ENCODE measurements at places on chromosomes 7 and 10.

- no peak for DNase-seq
Observed at GRCh38 chr10:1396297-1396635, 340.1 kb downstream of the WDR37 start.

- DNase-seq, result no peak
Observed at GRCh38 chr7:139830292-139830691, 1.2 kb downstream of the TBXAS1 start.

- no peak for DNase-seq
Observed at GRCh38 chr10:73225518-73225917, 21.5 kb downstream of the DNAJC9 start.

DNA sequence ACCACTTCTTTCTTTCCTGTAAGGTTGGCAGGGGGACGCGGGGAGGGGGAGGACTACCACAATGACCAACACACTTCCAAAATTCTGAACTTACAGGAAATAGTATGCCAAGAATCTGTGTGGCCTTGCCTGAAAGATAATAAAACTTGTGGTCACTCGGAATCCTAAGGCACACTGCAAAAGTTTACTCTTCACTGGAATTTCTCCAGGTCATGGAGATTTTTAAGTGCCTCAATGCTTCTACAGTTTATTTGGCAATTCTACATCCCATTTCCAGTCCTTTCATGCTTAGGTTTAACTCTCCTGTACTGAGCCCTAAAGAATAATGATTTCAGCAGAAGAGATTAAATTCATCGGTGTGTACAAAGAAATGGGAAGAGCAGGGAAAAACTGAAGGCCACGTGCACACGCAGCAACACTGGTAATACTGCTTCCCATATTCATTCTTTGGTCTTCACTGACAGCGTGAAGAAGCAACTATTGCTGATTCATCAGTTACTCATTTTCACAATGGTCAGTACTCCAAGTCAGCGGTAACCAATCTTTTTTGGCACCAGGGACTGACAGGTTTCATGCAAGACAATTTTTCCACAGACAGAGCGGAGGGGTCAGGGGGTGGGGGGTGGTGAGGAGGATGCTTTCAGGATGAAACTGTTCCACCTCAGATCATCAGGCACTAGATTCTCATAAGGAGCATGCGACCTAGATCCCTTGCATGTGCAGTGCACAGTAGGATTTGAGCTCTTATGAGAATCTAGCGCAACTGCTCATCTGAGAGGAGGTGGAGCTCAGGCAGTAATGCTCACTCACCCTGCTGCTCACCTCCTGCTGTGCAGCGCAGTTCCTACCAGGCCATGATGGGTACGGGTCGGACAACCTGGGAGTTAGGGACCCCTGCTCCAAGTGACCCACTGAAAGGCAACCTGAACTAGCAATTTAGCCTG, 9.8 kb downstream of the LARP4B start:
- peak; percentile 34 for DNase-seq

GRCh38 chr7:116824449-116824848, 37.9 kb upstream of the CAPZA2 start:
- DNase-seq, result no peak

DNA sequence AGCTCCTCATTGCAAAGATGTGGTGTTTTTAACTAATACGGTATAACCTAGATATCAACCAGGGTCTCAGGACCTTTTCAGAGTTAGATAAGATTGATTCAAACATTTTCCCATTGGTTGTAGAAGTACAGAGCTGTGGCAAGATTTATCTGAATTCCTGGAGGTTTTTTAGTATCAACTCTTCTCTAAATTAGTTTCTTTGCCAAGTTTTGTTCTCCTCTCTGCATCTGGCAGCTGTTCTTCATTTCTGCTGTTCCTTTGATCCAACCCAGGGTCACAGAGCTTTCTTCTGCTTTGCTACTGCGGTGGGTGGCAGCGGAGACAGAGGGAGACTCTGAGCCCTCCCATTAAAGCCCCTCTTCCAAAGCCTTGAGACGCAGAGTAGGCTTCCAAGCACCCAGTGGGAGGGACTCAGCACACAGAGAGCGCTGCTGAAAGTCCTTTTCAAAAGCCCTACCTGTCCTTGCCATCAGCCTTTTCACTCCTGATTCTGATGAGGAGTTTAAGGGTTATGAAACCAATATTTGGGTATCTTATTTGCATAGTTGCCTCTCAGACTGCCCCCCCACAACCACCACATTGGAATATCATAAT, 146.3 kb upstream of the EEPD1 start:
- DNase-seq, result no peak

DNA sequence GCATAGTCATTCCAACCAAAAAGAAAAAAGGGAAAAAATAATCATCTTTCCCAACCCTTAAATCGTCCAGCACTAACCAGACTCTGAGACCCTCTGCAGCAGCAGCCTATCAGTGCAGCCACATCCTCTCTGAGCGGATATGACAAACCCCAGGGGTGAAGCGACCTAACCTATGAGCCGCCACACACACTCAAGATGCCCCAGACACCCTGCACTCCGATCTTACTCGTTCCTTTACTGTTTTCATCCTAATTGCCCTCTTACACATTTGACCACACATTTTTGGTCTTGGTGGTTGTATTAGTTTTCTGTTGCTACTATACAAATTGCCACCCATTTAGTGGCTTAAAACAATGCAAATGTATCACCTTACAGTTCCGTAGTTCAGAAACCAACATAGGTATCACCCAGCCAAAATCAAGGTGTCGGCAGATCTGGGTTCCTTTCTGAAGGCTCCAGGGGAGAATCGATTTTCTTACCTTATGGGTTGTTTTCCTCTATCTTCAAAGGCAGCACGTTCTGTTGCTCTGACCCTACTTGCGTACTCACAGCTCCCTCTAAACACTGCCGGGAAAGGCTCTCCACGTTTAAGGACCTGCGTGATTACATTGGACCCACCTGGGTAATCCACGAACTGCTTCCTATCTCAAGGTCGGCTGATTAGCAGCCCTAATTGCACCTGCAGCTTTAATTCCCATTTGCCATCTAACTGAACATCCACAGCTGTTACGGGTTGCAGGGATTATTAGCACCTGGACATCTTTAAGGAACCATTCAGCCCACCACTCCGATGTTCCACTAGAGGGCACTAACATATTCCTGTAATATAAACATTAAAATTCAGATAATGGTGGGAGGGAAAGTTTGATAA, 37.3 kb upstream of the PRSS1 start:
- DNase-seq, result no peak

- no peak for DNase-seq
Observed at GRCh38 chr7:87944547-87944946, 10.5 kb downstream of the ADAM22 start.

DNA sequence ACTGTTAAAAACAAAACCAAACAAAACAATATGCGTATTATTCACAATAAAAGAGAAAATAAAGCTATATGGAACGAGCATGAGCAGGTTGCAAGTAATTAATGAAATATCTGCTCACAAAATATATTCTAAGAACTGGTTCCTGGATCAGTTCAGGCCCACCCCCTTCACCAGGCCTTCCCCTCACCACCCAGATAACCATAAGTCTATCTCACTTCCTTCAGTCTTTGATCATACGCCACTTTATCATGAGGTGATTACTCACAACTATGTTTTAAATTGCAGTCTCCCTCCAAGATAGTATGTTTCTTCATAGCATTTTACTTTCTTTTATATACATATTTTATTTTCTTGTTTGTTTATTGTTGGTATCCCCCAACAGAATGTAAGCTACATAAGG, 263.1 kb upstream of the HGF start:
- DNase-seq, result no peak

GRCh38 chr10:113160641-113161040, 210.6 kb downstream of the TCF7L2 start:
- DNase-seq, result no peak

DNA sequence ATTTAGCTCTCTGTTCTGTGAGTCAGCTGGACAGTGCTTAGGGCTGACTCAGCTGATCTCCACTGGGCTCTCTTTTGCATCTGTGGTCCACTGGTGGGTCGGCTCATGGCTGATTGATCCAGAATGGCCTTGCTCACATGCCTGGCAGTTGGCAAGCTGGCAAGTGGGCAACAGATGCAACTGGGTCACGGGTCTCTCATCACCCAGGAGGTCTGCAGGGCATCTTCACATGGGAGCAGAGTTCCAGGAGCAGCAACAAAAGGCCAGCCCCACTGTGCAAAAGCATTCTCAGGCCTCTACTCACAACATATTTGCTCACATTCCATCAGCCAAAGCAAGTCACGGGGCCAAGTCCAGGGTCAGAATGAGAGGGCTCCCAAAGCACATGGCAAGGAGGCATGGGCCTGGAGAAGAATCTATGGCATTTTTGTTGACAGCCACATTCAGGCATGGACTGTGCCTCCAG, 98.8 kb downstream of the OAT start:
- DNase-seq, result peak; percentile 99

DNA sequence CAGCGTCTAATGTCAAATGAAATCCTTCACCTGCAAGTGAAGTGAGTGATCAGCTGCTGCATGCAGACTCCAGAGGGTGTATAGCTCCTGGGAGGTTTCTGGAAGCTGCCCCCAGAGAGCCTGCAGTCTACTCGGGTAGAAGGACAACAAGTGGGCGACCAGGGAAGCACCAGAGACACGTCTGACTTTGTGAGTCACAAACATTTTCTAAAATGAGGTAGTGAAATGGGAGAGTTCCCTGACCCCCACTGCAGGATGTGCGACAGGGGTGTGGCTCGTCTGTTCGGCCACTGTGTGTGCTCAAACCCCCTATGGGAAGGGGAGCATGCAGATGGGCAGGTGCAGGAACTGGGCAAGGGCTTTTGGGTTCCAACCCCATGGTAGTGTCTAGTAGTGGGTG, 177.1 kb upstream of the PRKCQ start:
- no peak for DNase-seq

- no peak for DNase-seq
Observed at GRCh38 chr10:130802301-130802700, 509.2 kb downstream of the TCERG1L start.

DNA sequence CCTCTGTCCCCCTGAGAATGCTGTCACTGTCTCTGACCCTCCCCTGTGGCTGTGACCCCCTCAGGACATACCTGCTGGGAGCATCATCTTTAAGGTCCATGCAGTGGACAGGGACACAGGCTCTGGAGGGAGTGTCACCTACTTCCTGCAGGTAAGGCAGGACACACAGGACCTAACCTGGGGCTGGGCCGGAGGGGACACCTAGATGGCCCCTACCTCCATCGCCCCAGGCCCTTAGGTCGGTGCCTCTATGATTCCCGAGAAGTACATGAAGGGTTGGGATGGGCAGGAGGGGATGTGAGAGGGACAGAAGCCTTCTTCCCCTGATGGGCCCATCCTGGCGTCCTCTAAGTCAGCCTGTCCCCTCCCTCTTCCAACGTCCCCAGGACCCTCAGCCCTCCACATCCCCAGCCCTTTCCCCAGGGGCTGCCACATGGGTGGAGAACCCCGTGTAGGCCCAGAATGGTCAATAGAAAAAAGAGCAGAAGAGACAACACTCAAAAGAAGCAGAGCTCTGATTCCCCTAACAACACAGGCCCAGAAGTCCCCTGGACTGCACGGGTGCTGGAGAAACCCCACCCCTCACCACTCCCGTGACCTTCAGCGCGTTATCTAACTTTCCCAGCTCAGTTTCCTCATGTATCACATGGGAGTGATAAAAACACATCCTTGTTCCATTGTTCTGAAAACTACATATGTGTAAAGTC, 6.4 kb downstream of the CDHR1 start:
- DNase-seq, result no peak

GRCh38 chr7:131424219-131424822, 96.6 kb downstream of the MKLN1 start:
- DNase-seq, result peak; percentile 31

DNA sequence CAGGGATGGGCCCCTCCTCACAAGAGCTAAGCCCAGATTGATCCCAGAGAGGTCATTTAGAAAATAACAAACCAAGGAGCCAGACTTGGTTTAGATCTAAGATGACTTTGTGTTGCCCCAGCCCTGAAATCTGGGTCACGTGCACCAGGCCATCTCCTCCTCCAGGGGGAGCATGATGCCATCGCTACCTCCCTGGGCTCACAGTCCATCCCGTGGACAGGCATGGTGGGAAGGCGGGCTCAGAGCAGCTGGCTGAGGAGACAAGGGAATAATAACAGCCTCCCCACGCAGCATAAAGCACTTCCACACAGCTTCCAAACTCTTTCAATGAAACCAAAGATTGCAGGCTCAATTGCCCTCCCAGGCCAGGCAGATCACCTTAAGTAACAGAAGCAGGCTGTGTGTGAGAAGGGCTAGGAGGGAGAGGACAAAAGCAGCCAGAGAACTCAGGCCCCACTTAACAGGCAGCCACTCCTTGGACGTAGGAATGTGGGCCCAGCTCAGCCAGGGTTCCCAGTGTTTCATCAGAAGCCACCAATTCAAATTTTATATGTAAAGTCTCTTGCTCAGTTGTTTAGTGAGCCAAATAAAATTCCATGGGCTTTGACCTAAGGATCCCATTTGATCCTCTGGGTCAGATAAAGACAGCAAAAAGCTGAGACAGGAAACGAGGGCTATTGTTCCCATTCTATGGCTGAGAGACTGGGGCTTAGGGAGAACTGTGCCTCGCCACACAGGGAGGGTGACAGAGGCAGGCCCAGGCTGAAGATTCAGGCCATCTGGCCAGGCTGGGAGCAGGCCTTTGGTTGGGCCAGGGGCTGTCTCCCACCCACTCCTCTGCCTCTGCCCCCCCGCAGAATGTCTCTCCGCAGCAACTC, 100.2 kb downstream of the COL13A1 start:
- peak; percentile 49 for DNase-seq

DNA sequence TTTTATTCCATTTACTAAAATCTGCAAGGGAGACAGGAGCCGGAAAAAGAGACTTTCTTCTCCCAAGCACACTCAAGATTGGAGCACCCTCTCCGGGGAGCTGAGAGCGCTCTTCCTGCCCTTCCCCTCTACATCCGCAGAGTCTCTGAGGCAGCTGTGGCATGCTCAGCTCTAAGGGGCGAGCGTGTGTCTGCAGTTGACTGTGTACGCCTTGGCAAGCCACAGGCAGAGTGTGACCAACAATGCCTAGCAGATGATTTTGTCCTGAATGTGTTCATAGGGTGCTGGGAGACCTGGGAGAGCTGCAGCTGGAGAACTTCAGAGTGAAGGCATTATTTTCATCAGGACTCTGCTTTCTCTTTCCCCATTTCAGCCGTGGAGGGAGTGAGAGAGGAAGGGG, 20.7 kb downstream of the MTURN start:
- DNase-seq, result no peak

DNA sequence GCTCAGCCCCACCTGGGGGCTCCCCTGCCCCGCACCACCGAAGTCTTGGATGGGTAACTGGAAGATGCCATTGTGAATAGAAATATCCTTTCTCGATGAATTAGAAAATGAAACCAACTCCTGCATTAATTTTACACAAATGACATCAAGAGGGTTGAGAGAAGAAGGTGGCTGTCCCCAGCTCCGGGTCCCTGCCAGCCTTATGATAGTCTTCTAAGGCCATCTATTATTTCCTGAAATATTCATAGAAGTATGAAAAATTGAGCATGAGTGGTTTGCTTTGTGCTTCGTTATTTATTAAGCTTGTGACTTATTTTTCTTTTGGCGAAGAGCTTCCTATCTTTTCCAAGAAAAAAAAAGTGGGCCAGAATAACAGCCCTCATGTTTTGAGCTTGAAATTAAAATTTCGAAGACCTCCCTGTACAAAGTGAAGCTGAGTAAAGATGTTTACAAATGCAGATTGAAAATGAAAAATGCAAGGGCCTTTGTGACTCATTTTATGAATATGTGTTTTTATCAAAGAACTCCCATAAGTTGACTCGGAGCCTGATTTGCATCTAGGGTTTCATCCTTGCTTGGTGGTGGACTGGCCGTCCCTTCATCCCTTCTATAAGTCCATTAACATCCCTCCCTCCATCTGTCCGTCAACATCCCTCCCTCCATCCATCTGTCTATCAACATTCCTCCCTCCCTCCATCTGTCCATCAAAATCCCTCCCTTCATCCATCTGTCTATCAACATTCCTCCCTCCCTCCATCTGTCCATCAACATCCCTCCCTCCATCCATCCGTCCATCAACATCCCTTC, 20.5 kb upstream of the CFAP46 start:
- no peak for DNase-seq
